ENCODE measurements at places on chromosomes 13 and 19. TPM values are rescaled to one million over a fixed set of nuclear protein-coding genes. Genes with fewer than 3 reads are reported as not detected.

LHB gene
- not detected for total RNA-seq

GSX1 gene
- total RNA-seq, result not detected

UBE2M gene
- 27.4 TPM for total RNA-seq

COL4A2 gene
- total RNA-seq, result 317 TPM

PSG3 gene
- total RNA-seq, result not detected

LGALS7 gene
- total RNA-seq, result not detected

PALM gene
- total RNA-seq, result 140 TPM

ADGRE3 gene
- total RNA-seq, result not detected

KIR2DL3 gene
- not detected for total RNA-seq

FXYD7 gene
- total RNA-seq, result not detected

LILRA1 gene
- total RNA-seq, result not detected

APBA3 gene
- total RNA-seq, result 21.4 TPM

IL17D gene
- total RNA-seq, result 16.8 TPM

ADAMTSL5 gene
- 14.8 TPM for total RNA-seq

CEACAM21 gene
- total RNA-seq, result not detected

GPR183 gene
- total RNA-seq, result not detected

MEIOSIN gene
- not detected for total RNA-seq

CDC42EP5 gene
- total RNA-seq, result 101 TPM

GPR12 gene
- not detected for total RNA-seq

C13orf46 gene
- not detected for total RNA-seq

EHD2 gene
- 274 TPM for total RNA-seq

NXNL1 gene
- not detected for total RNA-seq

WBP4 gene
- total RNA-seq, result 7.1 TPM

ZNF560 gene
- total RNA-seq, result 0.58 TPM

C19orf38 gene
- 1.4 TPM for total RNA-seq

ZNF497 gene
- 0.47 TPM for total RNA-seq

KIR3DL2 gene
- not detected for total RNA-seq

KANK2 gene
- 269 TPM for total RNA-seq

DACH1 gene
- 0.09 TPM for total RNA-seq

KASH5 gene
- not detected for total RNA-seq

CADM4 gene
- 0.70 TPM for total RNA-seq

OR7D2 gene
- not detected for total RNA-seq

ZNF99 gene
- total RNA-seq, result not detected

ARL11 gene
- total RNA-seq, result under 0.01 TPM

IL4I1 gene
- total RNA-seq, result not detected

TPP2 gene
- 27.1 TPM for total RNA-seq

DACT3 gene
- total RNA-seq, result 17.6 TPM

FAM98C gene
- 23.6 TPM for total RNA-seq

ERICH4 gene
- total RNA-seq, result not detected

C19orf85 gene
- total RNA-seq, result not detected

YIPF2 gene
- 41.5 TPM for total RNA-seq

All from pericardium fibroblast (primary cell).